ENCODE measurements at places on chromosomes 12 and 14. TPM values are rescaled to one million over a fixed set of nuclear protein-coding genes. Genes with fewer than 3 reads are reported as not detected.

DNA sequence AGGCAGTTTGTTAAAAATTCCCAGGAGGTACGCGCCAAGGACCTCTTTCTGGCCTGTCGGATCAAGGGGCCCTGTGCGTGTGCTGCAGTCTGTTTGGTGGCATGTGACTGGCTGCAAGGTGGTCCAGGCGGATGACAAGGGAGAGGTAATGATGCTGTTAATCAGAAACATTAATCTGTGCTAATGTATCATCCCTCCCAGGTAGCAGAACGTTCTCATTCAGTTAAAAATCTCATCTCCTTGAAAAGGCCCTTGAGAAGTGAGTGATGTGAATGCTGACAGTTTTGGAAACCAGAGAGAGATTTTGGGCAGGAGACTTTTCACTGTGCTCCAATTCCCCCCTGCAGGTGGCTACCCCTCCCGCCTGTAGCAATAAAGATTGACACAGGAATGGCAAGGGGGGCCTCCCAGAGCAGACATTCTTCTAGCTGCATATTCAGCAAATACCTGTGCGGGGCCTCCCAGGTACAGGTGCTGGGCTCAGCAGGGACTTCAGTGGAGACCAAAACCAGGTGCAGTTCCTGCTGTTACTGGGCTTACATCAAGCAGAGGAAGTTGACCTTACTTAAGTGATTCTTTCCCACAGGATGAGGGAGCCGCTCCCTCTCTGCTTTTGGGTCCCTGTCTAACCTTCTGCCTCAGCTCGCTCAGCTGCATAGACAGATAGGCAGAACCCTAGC is 364.8 kb downstream of the CACNA1C start:
- H3K4me1 ChIP-seq, result no peaks in the 10 kb centered on the region
- H3K27ac ChIP-seq, result no peak overlapping the region
- no peak overlapping the region for H3K4me3 ChIP-seq

DNA sequence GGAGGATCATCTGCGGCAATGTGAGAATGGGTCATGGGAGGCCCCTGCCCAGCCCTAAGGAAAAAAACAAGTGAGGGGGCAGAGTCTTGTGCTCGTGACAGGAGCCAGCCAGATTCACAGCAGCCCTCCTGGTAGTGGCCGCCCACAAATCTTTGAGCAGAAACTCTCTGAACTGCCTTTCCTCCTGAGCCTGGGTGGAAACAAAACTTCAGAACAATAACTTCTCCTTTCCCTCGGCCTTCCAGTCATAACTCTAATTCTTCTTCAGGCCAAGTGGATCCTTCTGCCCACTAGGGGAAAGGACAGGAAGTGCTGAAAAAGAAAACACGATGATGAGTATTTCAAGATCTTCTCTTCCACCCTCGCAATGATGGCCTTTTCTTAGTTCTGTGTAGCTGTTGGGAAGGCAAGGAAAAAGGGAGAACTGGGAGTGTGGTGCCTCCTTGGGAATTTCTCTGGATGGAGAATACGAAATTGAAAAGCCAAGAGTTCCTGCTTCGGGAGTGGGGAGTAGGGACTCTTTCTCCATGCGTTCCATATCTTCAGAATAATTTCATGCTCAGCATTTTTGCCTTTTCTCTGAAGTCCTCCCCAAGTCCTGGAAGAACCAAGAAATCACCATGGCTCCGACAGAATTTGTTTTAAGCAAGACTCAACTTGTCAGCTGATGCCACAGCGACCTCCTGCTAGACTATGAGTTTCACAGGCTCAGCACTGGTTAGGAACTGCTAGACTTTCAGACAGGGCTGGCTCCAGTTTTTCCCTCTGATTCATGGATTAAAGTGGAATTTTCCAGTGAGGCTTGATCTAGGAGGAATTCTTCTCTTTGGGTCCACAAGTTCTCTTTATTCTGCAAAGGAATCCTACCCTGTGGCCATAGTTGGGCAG is 188.9 kb downstream of the CAND1 start:
- no peak overlapping the region for H3K4me3 ChIP-seq
- no peaks in the 10 kb centered on the region for H3K36me3 ChIP-seq
- H3K4me1 ChIP-seq, result peaks cover 16% of the 10 kb centered on the region
- H3K27ac ChIP-seq, result no peak overlapping the region

- H3K4me3 ChIP-seq, result no peak overlapping the region
- H3K36me3 ChIP-seq, result no peaks in the 10 kb centered on the region
- no peak for DNase-seq
These were observed 119.3 kb upstream of the FSCB start for GRCh38 chr14:44626423-44626822.

- no peak overlapping the region for H3K27ac ChIP-seq
- no peak overlapping the region for H3K4me3 ChIP-seq
- no peaks in the 10 kb centered on the region for H3K27me3 ChIP-seq
- H3K4me1 ChIP-seq, result no peaks in the 10 kb centered on the region
- H3K36me3 ChIP-seq, result no peaks in the 10 kb centered on the region
These were observed 278.3 kb downstream of the SEC23A start for GRCh38 chr14:38824706-38825105.

GRCh38 chr12:75837700-75838099 is 193.9 kb downstream of the PHLDA1 start:
- no peaks in the 10 kb centered on the region for H3K36me3 ChIP-seq
- no peak overlapping the region for H3K4me3 ChIP-seq
- no peaks in the 10 kb centered on the region for H3K27me3 ChIP-seq
- DNase-seq, result no peak

GRCh38 chr12:23523339-23523738 is 426.1 kb downstream of the SOX5 start:
- no peak for DNase-seq
- H3K27me3 ChIP-seq, result no peaks in the 10 kb centered on the region
- H3K4me1 ChIP-seq, result no peaks in the 10 kb centered on the region
- no peaks in the 10 kb centered on the region for H3K36me3 ChIP-seq
- no peak overlapping the region for H3K27ac ChIP-seq

- peak; percentile 60 for DNase-seq
- H3K36me3 ChIP-seq, result no peaks in the 10 kb centered on the region
- no peak overlapping the region for H3K4me3 ChIP-seq
- H3K27me3 ChIP-seq, result no peaks in the 10 kb centered on the region
These were observed 45.8 kb upstream of the HMGA2 start for GRCh38 chr12:65778258-65779090.

GRCh38 chr12:84412226-84412625 is 500.4 kb downstream of the SLC6A15 start:
- H3K27me3 ChIP-seq, result no peaks in the 10 kb centered on the region
- DNase-seq, result no peak
- no peaks in the 10 kb centered on the region for H3K36me3 ChIP-seq
- H3K4me3 ChIP-seq, result no peak overlapping the region
- no peak overlapping the region for H3K27ac ChIP-seq
- H3K4me1 ChIP-seq, result no peaks in the 10 kb centered on the region

GRCh38 chr12:122743895-122744525 is 8.6 kb upstream of the DENR start:
- H3K27ac ChIP-seq, result no peak overlapping the region
- H3K4me3 ChIP-seq, result no peak overlapping the region
- DNase-seq, result no peak
- no peaks in the 10 kb centered on the region for H3K4me1 ChIP-seq
- no peaks in the 10 kb centered on the region for H3K36me3 ChIP-seq
- H3K27me3 ChIP-seq, result no peaks in the 10 kb centered on the region

- H3K4me3 ChIP-seq, result no peak overlapping the region
- H3K4me1 ChIP-seq, result no peaks in the 10 kb centered on the region
- no peaks in the 10 kb centered on the region for H3K27me3 ChIP-seq
- no peak overlapping the region for H3K27ac ChIP-seq
- no peaks in the 10 kb centered on the region for H3K36me3 ChIP-seq
These were observed 743.5 kb downstream of the DIO2 start for GRCh38 chr14:79467835-79468234.

DNA sequence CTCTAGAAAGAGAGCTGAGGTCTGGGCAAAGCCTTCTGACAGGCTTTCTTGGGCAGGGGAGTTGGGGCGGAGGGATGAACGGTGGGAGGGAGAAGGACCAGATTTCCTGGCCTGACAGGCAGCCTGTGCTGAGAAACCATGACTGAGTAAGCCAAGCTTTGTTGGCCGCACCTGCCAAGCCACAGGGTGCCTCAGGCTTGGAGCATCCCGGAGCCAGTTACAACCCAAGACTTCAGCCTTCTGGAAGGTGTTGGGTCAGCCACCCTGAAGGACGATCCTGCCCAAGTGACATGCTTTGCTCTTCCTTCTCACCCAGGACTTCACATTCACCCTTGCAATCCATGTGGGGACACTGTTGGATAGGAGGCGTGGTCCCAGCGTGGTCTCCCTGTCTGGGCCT is 21.0 kb upstream of the AQP2 start:
- H3K36me3 ChIP-seq, result no peaks in the 10 kb centered on the region
- H3K27me3 ChIP-seq, result no peaks in the 10 kb centered on the region
- H3K4me1 ChIP-seq, result no peaks in the 10 kb centered on the region
- no peak for DNase-seq
- H3K4me3 ChIP-seq, result no peak overlapping the region

GRCh38 chr12:79597910-79598309 is 92.9 kb downstream of the PAWR start:
- H3K36me3 ChIP-seq, result peaks cover 13% of the 10 kb centered on the region
- no peaks in the 10 kb centered on the region for H3K27me3 ChIP-seq
- DNase-seq, result no peak
- no peak overlapping the region for H3K4me3 ChIP-seq
- no peaks in the 10 kb centered on the region for H3K4me1 ChIP-seq

DNA sequence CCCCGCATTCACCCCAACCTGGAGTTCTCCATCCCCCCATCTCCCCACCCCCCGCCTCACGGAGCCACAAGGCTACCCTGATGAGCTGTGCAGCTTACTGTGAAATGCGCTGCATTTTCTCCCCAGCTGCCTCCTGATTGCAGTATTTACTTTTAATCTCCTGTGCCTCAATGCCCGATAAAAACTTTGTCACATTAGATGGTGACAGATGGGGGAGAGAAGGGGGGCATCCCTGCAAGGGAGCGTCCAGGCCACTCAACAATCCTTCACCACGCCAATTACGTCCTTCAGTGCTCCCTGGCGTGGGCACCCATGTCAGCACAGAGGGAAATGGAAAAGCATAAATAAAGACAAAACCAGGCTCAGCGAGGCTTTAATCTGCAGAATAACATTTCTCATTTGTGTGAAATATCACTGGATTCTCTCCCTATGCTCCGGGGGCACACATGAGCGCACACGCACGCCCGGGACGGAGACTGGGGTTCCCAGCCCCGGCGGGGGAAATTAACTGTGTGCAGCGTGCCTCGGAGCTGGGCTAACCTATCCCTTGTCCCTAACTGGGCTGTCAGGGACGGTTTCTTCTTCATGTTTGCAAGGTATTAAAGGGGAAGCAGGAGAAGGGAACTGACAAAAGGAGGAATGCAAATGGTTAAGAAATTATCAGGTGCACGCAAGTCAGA is 186.7 kb upstream of the VASH1 start:
- no peaks in the 10 kb centered on the region for H3K4me1 ChIP-seq
- H3K4me3 ChIP-seq, result no peak overlapping the region
- H3K27me3 ChIP-seq, result no peaks in the 10 kb centered on the region
- no peak for DNase-seq
- H3K36me3 ChIP-seq, result no peaks in the 10 kb centered on the region

DNA sequence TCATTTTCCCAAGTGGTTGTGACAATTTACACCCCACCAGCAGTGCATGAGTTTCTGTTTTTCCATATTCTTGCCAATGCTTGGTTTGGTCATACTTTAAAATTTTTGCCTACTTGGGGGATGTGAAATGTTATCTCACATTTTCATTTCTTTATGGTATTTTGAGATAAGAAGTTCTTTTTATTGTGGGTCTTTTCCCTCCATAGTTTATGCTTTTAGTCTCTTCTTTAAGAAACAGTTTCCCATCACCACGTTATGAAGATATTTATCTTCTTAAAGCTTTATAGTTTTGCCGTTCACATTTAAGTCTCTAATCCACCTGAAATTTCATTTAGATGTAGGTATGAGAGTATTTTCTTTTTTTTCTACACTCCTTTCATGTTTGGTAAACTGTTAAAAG is 95.7 kb downstream of the PPM1A start:
- H3K27ac ChIP-seq, result no peak overlapping the region
- DNase-seq, result no peak
- H3K4me1 ChIP-seq, result 0 out of 2 replicates have a peak, but pooled peaks cover 3% of the 10 kb centered on the region
- H3K36me3 ChIP-seq, result no peaks in the 10 kb centered on the region
- H3K4me3 ChIP-seq, result no peak overlapping the region
- H3K27me3 ChIP-seq, result no peaks in the 10 kb centered on the region

DNA sequence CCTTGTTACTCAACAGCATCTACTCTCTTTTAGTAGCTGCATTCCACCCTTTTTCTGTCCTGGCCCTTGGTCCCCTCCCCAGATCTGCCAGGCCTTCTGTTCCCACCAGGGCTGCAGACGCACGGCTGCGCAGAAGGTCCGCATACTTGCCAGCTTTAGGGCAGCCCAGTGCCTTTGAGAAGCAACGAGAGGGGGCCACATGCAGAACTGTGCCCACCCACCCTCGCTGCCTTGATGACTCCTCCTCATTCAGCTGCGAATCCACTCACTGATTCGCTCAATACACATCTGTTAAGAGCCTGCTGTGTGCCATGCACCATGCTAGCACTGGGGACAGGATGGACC is 39.2 kb downstream of the PRIMA1 start:
- no peak overlapping the region for H3K4me3 ChIP-seq
- no peaks in the 10 kb centered on the region for H3K36me3 ChIP-seq
- no peak overlapping the region for H3K27ac ChIP-seq
- H3K4me1 ChIP-seq, result no peaks in the 10 kb centered on the region
- H3K27me3 ChIP-seq, result no peaks in the 10 kb centered on the region

The LRFN5 gene
- not detected for total RNA-seq

The GPRC5D gene
- total RNA-seq, result not detected

The GPN3 gene
- total RNA-seq, result 57.6 TPM

The SLC25A47 gene
- not detected for total RNA-seq

The PALS1 gene
- 35.0 TPM for total RNA-seq

The RHOJ gene
- total RNA-seq, result 0.32 TPM

The CCDC38 gene
- total RNA-seq, result 0.39 TPM

The KICS2 gene
- 1.8 TPM for total RNA-seq

All from SJSA1 (cell line).